ENCODE measurements at places on chromosomes 1 and 21.

DNA sequence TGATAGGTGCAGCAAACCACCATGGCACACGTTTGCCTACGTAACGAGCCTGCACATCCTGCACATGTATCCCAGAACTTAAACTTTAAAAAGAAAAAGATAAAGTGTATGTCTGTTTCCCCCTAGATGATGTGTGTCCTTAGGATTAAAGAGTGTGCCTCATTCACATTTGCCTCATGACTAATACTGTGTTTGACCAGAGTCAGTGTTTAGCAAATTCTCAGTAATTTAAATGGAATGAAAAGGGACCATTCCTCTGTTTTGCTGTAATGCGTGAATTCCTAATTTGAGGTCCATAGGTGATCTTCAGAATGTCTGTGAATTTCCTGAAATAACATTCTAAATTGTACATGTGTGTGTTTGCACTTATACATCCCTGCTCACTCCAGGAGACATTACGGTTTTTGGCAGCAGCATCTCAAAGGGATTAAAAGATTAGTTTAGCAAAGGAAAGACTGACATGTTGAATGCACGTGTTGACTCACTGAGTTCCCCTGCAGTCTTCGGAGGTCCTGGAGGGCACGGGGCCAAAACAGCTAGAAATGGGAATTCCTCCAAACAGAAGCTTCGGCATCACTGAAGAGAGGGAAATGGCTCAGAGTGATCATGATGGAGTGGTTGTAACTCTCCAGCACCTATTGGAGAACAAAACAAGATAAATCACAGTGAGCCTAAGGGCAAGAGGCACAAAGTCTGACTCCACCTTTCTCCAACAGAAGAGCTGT is 19.1 kb upstream of the SLC35F3 start:
- no peak for DNase-seq

- DNase-seq: peak; percentile 15
These were observed 74.2 kb downstream of the DTL start for GRCh38 chr1:212109728-212110127.

DNA sequence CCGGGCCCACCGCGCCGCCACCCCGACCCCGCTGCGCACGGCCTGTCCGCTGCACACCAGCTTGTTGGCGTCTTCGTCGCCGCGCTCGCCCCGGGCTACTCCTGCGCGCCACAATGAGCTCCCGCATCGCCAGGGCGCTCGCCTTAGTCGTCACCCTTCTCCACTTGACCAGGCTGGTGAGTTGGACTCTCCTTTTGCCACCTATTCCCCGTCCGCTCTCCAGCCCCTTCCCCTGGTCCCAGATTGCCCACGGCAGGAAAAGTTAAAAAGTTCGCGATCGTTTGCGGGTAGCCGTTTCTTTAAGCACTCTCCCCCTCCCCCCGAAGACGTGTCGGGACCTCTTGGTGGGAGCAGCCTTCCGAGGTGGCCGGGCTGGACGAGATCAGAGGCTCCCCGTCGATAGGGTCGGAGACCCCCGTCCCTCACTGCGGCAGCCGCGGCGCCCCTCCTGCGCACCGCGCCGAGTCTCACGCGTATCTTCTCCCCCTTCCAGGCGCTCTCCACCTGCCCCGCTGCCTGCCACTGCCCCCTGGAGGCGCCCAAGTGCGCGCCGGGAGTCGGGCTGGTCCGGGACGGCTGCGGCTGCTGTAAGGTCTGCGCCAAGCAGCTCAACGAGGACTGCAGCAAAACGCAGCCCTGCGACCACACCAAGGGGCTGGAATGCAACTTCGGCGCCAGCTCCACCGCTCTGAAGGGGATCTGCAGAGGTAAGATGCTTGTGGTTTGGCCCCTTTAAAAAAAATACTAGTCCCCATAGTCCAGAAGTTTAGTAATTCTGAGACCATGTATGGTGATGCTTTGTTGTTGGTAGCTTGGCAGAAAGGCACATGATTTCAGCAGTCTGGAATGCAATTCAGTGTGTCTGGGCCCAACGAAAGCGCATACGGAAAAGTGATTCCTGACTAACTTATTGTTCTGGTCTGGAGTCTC is 576 bp downstream of the CCN1 start:
- DNase-seq: peak; percentile 46

DNA sequence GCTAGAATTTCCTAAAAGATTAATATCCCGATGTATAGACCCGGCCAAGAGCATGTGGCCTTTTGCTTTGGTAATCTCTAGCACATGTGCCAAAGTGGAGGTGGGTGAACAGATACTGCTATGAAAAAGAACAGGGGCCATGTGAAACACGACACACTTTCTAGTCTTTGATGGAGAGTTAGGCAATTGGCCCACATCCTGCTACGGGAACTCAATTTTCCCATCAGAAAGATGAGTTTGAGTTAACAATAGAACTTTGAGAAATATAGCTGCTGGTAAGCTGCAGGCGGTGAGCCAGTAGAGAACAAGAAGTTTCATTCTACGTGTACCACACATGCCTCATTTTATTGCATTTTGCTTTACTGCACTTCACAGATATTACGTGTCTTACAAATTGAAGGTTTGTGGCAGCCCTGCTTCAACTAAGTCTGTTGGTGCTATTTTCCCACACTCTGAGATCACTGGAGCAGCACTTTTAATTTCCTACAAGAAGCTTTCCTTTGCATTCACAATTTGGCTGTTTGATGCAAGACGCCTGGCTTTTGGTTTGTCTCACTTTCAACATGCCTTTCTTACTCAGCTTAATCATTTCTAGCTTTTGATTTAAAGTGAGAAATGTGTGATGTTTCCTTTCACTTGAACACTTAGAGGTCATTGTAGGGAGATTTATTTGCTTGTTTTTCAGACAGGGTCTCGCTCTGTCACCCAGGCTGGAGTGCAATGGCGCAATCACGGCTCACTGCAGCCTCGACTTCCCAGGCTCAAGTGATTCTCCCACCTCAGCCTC is 46.3 kb downstream of the HTR6 start:
- no peak for DNase-seq

DNA sequence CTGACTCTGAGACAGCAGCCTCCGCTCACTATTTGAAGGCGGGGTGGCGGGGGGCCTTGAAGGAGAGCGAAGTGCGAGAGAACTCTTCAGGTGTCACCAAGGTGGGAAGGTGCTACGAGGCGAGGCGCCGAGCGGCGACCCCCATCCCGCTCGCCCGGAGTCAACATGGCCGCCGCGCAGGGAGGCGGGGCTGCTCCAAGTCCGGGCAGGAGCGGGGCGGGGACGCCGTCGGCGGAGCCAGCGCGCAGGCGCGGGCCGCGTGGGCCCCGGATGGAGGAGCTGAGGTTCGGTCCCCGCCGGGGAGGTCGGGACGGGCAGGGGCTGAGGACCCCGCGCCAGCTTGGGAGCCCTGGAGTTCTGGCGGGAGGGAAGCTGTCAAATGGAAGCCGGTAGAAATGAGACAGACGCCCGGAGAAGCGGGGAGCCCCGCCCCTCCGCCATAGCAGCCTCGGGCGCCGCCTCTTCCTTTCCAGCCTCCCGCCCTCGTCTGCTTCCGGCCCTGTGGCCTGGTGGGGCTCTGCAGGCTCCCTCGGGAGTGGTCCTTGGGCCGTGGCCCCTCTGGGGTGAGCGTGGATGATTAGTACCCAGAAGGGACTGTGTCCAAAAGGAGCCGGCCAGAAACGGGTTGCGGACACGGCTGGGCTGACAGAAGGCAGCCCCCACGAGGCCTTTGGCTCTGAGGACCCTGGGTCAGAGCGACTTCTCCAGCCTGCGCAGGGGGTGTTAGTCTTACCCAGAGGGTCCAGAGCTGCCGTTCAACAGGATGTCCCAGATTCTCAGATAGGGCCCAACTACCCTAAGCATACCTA is at the start of gene PIGV:
PIGV (plus strand) TSS at position 245 of the 809 bp plus-strand sequence. CDS start 2,866 bp downstream, outside the sequence.
- peak; percentile 96 for DNase-seq

GRCh38 chr1:18644446-18644845 is 13.8 kb downstream of the PAX7 start:
- DNase-seq: no peak

GRCh38 chr1:63381741-63382140 is 14.3 kb downstream of the ALG6 start:
- no peak for DNase-seq

GRCh38 chr1:22415489-22415888 is 36.2 kb upstream of the ZBTB40 start:
- DNase-seq: no peak

- DNase-seq: peak; percentile 58
These were observed 12.7 kb downstream of the CSF1 start for GRCh38 chr1:109923131-109923945.

GRCh38 chr1:21020151-21020550 is 156.5 kb downstream of the EIF4G3 start:
- DNase-seq: no peak

DNA sequence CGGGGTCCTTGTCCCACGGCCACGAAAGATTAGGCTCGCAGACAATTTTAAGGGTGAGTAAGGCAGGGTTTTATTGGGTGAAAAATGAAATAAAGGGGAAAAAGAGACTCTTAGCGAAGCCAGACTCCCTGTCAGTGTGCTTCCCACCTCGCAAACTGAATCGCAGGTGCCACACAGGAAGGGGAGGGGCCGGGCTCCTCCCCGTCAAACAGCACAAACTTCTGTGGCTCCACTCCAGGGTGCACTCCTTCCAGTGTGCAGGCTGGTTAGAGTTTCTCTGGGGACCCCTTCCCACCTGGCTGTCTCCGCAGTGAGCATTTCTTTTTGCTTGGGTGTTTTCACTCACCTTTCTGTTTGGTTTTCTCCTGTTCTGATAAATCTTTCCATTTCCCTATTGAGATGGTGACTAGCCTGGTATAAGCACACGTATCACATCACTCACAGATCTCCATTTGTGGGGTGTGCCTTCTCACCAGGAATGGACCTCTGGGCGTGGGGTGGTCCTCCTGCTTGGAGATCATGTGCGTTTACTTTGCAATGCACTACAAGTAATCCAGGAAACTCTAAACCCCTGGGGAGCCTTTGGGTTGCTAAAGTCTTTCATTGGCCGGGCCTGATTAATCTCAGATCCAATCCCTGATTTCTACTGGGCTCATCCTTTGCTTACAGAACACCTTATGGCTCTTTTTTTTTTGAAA is 37.6 kb upstream of the GALNT2 start:
- DNase-seq: no peak
